Activated CD4-positive, alpha-beta T cell treated with anti-CD3 and anti-CD28 coated beads, Interleukin-2, amount 50 U/mL, for 16 hours (primary cell): ENCODE measurements at places on chromosomes 1 and 21.

DNA sequence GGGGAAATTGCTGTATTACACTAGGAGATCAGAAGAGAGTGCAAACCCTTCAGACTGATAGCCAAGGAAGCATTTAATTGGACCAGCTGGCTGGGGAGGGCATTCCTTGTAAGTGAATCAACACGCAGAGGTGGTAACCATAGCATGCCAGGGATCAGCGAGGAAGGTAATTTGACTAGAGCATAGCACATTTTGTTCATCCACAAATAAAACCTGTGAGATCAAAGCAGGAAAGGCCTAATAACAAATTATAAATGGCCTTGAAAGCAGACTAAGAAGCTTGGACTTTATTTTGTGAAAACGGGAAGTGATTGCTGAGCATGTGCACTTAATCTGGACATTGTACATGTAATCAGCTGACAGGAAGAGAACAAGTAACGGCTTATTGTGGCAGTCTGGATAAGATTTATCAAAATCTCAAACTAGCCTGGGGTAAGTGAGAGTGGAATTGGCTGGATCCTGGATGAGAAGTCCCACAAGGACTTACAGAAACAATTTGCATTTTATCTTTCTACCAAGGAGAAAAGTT, 11.7 kb upstream of the CD55 start:
- no peak for DNase-seq

GRCh38 chr1:56526571-56527174, 52.7 kb downstream of the PLPP3 start:
- no peak for DNase-seq

- DNase-seq: no peak
These were observed 51.1 kb downstream of the CNN3 start for GRCh38 chr1:94875794-94876193.

GRCh38 chr21:27425574-27425973, 458.7 kb upstream of the ADAMTS5 start:
- no peak for DNase-seq

- no peak for DNase-seq
These were observed 22.7 kb downstream of the COL6A1 start for GRCh38 chr21:46004168-46004861.

DNA sequence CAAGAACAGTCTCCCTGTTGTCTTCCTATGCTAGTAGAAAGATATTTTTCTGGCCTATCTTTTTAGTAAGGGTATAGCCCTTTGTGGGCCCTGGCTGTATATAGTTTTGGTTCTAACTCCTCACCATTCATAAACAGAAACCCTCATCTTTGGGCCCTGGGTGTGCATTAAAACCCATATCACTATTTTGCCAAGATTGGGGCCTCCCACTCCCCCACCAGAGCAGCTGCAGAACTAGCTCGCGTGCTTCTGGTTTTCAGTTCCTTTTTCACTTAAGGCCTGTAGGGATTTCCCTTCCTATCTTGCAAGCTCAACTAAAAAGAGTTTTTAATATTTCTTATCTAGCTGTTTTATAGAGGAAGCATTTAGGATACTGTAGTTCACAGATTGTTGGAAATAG, 106.4 kb downstream of the RGL1 start:
- peak; percentile 73 for DNase-seq

GRCh38 chr1:89198491-89199072, at the start of gene GBP4:
Gene GBP4, minus strand, starts transcription at chr1:89198942. Its CDS starts 108 bp downstream, at chr1:89198834.
- peak; percentile 67 for DNase-seq

- no peak for DNase-seq
These were observed 69.5 kb downstream of the EDEM3 start for GRCh38 chr1:184685116-184685515.

- no peak for DNase-seq
These were observed 239.8 kb downstream of the SDCCAG8 start for GRCh38 chr1:243495442-243496186.

- peak; percentile 62 for DNase-seq
These were observed 10.9 kb downstream of the ERRFI1 start for GRCh38 chr1:8015036-8015808.

DNA sequence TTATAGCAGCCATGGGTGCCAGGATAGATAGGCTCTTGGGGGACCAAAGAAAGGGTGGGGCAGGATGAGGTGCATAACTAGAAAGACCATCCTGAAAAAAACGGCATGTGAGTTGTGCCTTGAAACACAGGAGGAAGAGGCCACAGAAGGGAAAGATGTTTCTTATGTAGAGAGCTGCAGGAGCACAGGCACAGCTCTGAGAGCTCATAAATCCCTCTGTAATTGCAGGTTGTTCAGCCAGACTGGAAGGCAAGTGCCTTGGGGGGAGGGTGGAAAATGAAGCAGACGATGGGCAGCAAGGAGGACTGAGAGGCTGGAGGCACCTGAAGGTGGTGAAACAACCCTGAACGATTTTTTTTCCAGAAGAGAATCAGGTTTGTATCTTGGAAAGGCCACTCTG, 170.7 kb downstream of the NR5A2 start:
- DNase-seq: no peak

- DNase-seq: no peak
These were observed 55.4 kb upstream of the IFFO2 start for GRCh38 chr1:19011845-19012231.

DNA sequence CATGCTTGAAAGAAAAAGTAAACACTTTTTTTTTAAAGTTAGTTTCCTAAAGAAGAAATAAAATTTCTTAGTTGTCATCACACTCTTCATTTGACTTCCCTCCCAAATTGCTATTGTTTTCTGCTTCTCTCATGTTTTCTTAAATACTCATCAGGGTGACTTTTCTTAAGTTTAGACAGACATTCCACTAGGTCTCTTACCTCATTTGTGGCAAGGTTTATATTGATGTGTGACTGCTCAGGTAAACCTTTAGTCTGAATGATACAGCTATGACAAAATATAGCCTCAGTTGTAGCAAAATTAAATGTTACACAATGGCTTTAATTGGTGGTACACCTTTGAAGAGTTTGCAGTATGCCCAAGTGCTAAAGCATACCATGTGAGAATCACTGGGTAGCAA, 78.6 kb downstream of the ATF6 start:
- DNase-seq: no peak

DNA sequence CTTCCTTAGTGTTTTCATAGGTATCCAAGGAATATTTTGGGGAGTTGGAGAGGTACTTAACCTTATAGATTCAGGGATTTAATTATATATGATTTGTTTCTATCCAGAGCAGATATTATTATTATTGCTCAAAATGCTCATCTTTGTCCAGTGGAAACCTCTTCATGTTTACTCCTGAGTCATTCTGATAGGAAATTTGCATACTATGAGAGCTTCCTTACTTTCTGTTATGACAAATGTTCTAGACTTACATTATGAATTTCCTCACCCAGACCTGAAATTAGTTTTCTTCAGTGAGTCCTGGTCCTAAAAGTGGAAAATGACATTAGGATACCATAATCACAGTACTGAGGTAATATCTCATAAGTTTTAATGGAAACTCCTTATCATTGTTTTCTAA, 57.5 kb upstream of the PLPPR5 start:
- DNase-seq: no peak

GRCh38 chr1:40248412-40248811, 675 bp downstream of the TMCO2 start:
- no peak for DNase-seq

- no peak for DNase-seq
These were observed 87.7 kb upstream of the ATP1B1 start for GRCh38 chr1:169018751-169019150.

- DNase-seq: no peak
These were observed 4.2 kb downstream of the SCNN1D start for GRCh38 chr1:1284221-1285101.

- DNase-seq: peak; percentile 32
These were observed 24.4 kb downstream of the CD55 start for GRCh38 chr1:207345644-207346477.

DNA sequence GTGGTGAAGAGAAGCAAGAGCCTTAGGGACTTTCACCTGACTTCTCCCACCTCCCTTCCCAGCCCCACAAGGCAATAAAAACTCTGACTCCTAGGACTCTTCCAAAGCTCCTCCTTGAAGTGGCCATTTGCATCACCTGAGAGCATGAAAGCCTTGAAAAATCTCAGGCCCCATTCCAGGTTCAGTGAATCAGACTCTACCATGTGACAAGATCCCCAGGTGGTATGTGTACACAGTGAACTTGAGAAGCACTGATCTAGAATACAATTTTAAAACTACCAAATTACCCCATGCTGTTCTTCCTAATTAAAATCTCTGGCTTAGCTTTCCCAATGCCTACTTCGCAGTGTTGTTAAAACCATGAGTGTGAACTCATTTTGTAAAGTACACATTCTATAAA, 195.1 kb upstream of the SAMSN1 start:
- DNase-seq: no peak

DNA sequence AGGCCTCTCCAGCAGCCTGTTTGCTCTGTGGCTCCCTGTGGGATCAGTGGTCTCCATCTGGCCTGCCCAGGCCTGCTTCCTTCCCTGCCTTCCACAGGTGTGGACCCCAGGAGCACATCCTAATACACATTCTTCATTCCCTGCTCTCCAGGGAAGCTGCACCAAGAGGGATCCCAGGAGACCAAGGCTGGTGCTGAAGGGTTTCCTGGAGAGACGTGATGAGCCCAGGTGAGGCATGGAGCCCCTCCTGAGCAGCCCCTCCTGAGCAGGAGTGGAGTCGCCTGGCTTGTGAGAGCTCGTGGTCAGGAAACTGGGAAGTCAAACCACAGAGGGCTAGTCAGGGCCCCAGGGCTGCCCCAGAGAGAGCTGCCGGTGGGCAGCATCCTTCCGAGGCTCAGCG, 561.4 kb downstream of the MATN1 start:
- no peak for DNase-seq

GRCh38 chr1:170494369-170494768, 37.6 kb upstream of the GORAB start:
- no peak for DNase-seq

GRCh38 chr21:14567331-14568279, 21.5 kb upstream of the SAMSN1 start:
- no peak for DNase-seq

- DNase-seq: no peak
These were observed 62.8 kb downstream of the RGS4 start for GRCh38 chr1:163131981-163132380.

GRCh38 chr1:222601257-222601656, 11.5 kb upstream of the TAF1A start:
- DNase-seq: no peak

- DNase-seq: no peak
These were observed 145.6 kb upstream of the NFIA start for GRCh38 chr1:60936591-60937342.

- DNase-seq: no peak
These were observed 170.3 kb upstream of the TMEM51 start for GRCh38 chr1:14983277-14983676.

DNA sequence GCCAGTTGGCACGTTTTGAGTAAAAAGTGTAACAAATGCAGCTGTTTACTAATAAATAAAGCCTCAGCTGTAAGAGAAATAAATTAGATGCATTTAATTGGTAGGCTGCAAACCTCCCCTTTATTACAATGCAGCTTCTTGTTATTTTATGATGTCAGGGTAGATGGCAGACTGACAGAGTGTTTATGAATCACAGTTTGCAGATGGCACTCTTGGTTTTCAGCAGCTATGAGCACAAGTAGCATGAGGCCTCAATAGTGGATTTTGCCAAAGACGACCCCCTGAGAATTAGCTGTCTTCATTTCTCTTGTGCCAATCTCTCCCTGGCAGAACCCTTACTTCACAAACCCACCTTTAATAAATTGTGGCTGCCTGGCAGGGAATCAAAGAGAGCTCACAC, 161.2 kb upstream of the C1orf87 start:
- DNase-seq: no peak

- no peak for DNase-seq
These were observed 187.0 kb upstream of the ESRRG start for GRCh38 chr1:216910081-216910840.

DNA sequence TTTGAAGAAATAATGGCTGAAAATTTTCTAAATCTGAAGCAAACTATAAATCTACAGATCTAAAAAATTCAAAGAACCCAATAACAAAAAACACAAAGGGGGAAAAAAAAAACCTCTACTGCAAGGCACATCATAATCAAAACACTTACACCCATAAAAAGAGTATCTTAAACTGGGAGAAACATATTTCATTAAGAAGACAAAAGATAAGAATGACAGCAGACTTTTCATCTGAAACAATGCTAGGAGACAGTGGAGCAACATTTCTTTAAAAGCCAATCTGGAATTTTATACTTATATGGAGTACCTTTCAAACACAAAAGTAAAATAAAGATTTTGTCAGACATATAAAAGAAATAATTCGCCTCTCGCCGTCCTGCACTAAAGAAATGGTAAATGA, 49.1 kb downstream of the COP1 start:
- DNase-seq: no peak

- no peak for DNase-seq
These were observed 43.4 kb downstream of the ITSN1 start for GRCh38 chr21:33685613-33686197.

GRCh38 chr1:234262754-234263105, 110.5 kb upstream of the COA6 start:
- no peak for DNase-seq

- no peak for DNase-seq
These were observed 176.3 kb upstream of the EDN2 start for GRCh38 chr1:41660570-41661427.

DNA sequence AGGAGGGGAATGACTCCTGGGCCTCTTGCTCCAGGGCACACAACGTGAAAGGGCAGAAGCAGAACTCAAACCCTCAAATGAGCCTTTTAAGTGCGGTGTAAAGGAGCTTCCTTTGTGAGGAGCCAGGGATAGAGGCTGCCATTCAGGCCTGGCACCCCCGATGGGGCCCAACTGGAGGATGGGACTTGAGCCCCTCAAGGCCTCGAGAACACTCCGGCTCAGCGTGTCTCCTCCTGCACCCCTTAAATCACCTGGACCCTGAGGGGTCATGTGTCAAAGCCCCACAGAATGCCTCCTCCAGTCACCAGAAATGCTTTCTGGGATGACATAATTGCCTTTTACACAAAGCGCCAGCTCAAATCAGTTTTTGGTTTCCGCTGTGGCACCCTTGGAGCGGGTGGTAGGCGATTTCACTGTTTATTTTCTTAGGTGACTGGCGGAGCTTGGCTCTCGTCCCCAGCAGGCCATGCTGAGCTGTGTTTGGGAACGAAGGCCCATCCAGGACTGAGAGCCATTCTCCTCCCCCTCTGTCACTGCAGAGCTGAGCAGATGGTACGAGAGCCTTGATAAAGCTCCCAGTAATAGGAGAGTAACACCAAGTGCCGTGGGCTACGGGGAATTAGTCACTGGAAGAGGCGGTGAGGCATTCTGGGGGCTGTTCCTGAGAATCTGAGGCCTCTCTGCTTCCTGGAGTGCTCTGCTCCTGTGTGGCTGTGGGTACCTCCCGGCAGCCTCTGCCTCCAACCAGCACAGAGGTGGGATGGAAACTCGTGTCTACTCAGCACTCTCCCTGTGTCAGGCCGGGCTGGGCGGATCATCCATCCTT, 163.0 kb downstream of the GRIK3 start:
- no peak for DNase-seq

- DNase-seq: peak; percentile 5
These were observed 15.8 kb downstream of the OR14I1 start for GRCh38 chr1:248686815-248687214.

GRCh38 chr1:224592636-224593582, 23.2 kb upstream of the CNIH3 start:
- DNase-seq: no peak

- no peak for DNase-seq
These were observed 70.0 kb downstream of the LMO4 start for GRCh38 chr1:87398641-87399040.
